Naive thymus-derived CD4-positive, alpha-beta T cell (primary cell): ENCODE measurements at places on chromosomes 7 and 10. TPM values are rescaled to one million over a fixed set of nuclear protein-coding genes. Genes with fewer than 3 reads are reported as not detected.
A peak's percentile ranks its signal among the peaks of the same experiment; 100 is the strongest.

GRCh38 chr7:148865283-148865682 is 18.8 kb downstream of the EZH2 start:
- H3K36me3 ChIP-seq: no peaks in the 10 kb centered on the region
- H3K27ac ChIP-seq: no peak overlapping the region
- no peak overlapping the region for H3K4me3 ChIP-seq
- H3K4me1 ChIP-seq: no peaks in the 10 kb centered on the region
- no peaks in the 10 kb centered on the region for H3K27me3 ChIP-seq

DNA sequence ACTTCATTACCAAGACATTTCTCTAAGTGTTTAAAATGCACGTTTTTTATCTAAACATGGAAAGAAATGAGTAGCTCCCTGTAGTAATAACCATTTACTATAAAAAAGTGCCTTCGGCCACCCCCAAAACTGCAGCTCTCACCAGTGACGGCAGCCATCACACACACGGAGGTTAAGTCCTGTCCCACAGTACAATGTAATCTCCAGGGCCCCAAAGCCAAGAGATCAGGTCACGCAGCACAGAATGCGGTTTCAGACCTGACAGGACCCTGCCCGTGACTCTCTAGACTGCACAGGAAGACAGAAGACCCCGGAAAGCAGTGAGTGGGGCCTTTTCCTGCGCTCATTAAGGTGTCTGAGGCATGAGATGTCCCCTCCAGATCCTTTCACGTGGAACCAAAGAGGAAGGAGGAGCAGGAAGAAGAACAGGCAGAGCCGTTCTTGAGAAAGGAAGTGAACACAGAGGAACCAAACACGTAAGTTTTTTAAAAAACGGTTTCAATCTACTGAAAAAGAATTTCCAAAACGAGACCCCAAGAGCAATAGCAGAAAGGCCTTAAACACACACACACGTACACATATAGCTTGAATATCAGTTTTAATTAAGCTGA is 125.7 kb downstream of the ZMYND11 start:
- H3K4me1 ChIP-seq: no peaks in the 10 kb centered on the region
- H3K36me3 ChIP-seq: no peaks in the 10 kb centered on the region
- no peak overlapping the region for H3K4me3 ChIP-seq
- H3K27ac ChIP-seq: no peak overlapping the region

DNA sequence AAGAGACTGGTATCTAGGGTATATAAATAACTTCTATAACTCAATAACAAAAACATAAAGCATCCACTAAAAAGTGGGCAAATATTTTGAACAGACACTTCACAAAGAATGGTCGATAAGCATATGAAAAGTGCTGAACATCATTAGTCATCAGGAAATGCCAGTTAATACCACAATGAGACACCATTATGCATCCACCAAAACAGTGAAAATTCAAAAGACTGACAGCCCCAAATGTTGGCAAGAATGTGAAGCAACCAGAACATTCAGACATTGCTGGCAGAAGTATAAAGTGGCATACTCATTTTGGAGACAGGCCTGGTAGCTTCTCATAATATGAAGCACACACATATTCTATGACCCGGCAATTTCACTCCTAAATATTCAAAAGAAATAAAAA is 26.5 kb upstream of the GSAP start:
- no peak overlapping the region for H3K27ac ChIP-seq
- no peaks in the 10 kb centered on the region for H3K4me1 ChIP-seq
- no peak overlapping the region for H3K4me3 ChIP-seq
- H3K36me3 ChIP-seq: no peaks in the 10 kb centered on the region
- no peaks in the 10 kb centered on the region for H3K27me3 ChIP-seq

- H3K4me3 ChIP-seq: no peak overlapping the region
- H3K27ac ChIP-seq: no peak overlapping the region
- H3K4me1 ChIP-seq: no peaks in the 10 kb centered on the region
- no peak for DNase-seq
Measured at GRCh38 chr10:4661511-4662255, 164.3 kb upstream of the AKR1E2 start.

CAV1 gene
- total RNA-seq: 0.39 TPM

OR2A42 gene
- total RNA-seq: 0.22 TPM

SPDYE3 gene
- not detected for total RNA-seq

STAM gene
- 25.4 TPM for total RNA-seq

NPY gene
- not detected for total RNA-seq

DNA sequence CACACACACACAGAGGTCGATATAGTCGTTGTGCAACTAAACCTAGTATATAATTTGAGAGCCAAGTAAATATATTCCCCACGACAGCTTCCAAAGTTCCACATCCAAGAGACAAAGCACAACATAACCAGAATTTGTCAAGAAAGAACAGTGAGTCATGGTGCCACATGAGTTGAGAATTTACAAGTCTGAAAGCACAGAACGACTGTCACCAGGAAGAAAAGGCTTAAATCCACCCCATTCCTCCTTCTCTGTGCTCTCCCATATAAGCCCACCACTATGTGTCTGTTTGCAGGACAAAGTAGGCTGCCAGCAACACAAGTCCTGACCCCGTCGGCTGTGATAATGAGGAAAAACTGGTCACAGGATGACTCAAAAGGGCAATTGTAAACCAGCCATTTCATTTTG is 32.8 kb downstream of the GSAP start:
- H3K27me3 ChIP-seq: no peaks in the 10 kb centered on the region
- H3K4me3 ChIP-seq: no peak overlapping the region
- H3K4me1 ChIP-seq: no peaks in the 10 kb centered on the region
- no peak overlapping the region for H3K27ac ChIP-seq
- no peaks in the 10 kb centered on the region for H3K36me3 ChIP-seq

- no peaks in the 10 kb centered on the region for H3K36me3 ChIP-seq
- no peaks in the 10 kb centered on the region for H3K4me1 ChIP-seq
- H3K27me3 ChIP-seq: no peaks in the 10 kb centered on the region
- DNase-seq: no peak
- no peak overlapping the region for H3K27ac ChIP-seq
- H3K4me3 ChIP-seq: no peak overlapping the region
Measured at GRCh38 chr10:47406548-47406869, 22.4 kb upstream of the ZNF488 start.

WEE2 gene
- not detected for total RNA-seq

SPDYE2 gene
- 0.32 TPM for total RNA-seq

URGCP gene
- total RNA-seq: 31.8 TPM

DNA sequence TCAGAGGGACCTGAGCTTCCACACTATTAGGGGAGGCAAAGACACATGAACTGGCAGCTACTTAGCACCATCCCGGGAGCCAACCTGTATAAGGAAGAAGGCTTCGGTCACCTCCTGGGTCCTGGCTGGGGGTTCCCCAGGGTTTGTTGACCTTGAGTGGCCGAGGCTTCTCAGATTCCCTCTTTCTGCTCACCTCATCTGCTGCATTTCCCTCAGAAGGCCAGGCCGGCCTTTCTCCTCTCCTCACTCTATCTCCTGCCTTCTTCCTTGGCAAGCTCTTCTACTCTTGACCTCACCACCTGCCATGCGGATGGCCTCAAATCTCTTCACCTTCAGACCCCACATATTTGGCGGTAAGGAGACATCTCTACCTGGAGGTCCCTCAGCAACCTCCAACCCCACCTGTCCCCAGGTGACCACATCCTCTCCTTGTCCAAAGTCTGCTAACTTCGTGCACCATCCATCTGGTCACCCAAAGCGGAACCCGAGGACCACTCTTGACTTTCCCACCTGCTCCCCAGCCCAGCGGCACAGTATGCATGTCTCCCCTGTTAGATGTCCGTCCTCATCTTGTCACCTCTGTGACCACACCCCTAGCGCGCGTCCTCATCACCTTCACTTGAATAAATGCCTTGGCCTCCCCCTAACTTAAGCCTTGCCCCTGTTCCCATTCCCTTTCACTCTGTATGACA is 133.8 kb upstream of the UNC5B start:
- H3K27ac ChIP-seq: no peak overlapping the region
- H3K4me1 ChIP-seq: no peaks in the 10 kb centered on the region
- H3K4me3 ChIP-seq: no peak overlapping the region
- peak; percentile 8 for DNase-seq

PLXDC2 gene
- 3.4 TPM for total RNA-seq

GRCh38 chr10:98125940-98126631 is 8.4 kb upstream of the R3HCC1L start:
- H3K27ac ChIP-seq: no peak overlapping the region
- no peak overlapping the region for H3K4me3 ChIP-seq
- H3K27me3 ChIP-seq: peaks cover 4% of the 10 kb centered on the region

GRCh38 chr10:78830062-78830975 is 238.4 kb upstream of the ZMIZ1 start:
- no peaks in the 10 kb centered on the region for H3K4me1 ChIP-seq
- no peak overlapping the region for H3K27ac ChIP-seq
- no peaks in the 10 kb centered on the region for H3K27me3 ChIP-seq
- H3K4me3 ChIP-seq: no peak overlapping the region

- no peak overlapping the region for H3K4me3 ChIP-seq
- no peak overlapping the region for H3K27ac ChIP-seq
- no peaks in the 10 kb centered on the region for H3K27me3 ChIP-seq
Measured at GRCh38 chr7:46745707-46746090, 824.6 kb upstream of the IGFBP3 start.

DNA sequence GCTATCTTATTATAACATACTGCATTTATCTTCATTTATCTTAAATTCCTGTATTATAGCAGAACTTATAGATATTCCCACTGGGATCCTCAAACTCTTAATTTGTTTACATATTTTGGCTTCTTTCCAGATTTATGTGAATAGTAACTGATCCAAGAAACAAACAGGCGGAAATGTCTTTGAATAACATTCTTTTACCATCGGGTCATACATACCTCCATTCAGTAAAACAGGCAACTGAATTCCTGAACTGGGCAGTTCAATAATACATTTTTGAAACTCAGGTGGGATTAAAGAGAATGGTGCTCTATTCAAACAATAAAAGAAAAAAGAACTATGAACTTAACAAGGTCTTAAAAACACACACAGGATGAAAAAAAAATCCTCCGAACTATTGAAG is 337.4 kb downstream of the CRPPA start:
- H3K4me3 ChIP-seq: no peak overlapping the region
- H3K27ac ChIP-seq: no peak overlapping the region
- H3K4me1 ChIP-seq: no peaks in the 10 kb centered on the region

GRCh38 chr10:6729071-6729774 is 149.1 kb upstream of the PRKCQ start:
- no peak overlapping the region for H3K4me3 ChIP-seq
- no peak for DNase-seq
- H3K27me3 ChIP-seq: peaks cover 4% of the 10 kb centered on the region
- H3K27ac ChIP-seq: no peak overlapping the region
- H3K36me3 ChIP-seq: no peaks in the 10 kb centered on the region

FRMD4A gene
- total RNA-seq: 1.3 TPM

- H3K36me3 ChIP-seq: no peaks in the 10 kb centered on the region
- H3K27me3 ChIP-seq: no peaks in the 10 kb centered on the region
- H3K27ac ChIP-seq: no peak overlapping the region
- no peak overlapping the region for H3K4me3 ChIP-seq
Measured at GRCh38 chr10:91307489-91307888, 87.0 kb downstream of the PCGF5 start.

GRCh38 chr7:37683246-37684120 is at the start of gene GPR141:
TSS of gene GPR141 (plus strand) at chr7:37683766. CDS start at chr7:37740394, 56,628 bp downstream.
- H3K27ac ChIP-seq: no peak within 1 kb of the TSS
- H3K27me3 ChIP-seq: no peaks in the 10 kb centered on the region
- no peaks in the 10 kb centered on the region for H3K4me1 ChIP-seq
- no peaks in the 10 kb centered on the region for H3K36me3 ChIP-seq
- no peak for DNase-seq
- no peak within 1 kb of the TSS for H3K4me3 ChIP-seq

DNA sequence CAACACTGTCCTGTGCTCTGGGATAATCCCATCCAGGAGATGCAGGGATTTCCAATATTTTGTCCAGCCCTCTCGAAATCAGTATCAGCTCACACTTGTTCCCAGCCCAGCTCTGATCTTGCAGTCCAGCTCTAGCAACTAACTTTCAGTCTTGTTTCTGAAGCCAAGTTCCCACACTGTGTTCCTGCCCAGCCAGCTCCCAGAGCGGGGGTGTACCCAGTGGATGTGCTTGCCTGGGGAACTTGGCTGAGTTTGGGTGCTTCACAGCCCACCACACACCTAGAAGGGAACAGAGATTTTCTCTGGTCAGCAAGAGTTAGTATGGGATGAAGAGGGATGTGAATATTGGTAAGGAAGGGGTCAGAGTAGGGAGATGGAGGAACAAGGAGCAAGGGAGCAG is 57.5 kb upstream of the RAPGEF5 start:
- no peaks in the 10 kb centered on the region for H3K36me3 ChIP-seq
- H3K4me3 ChIP-seq: no peak overlapping the region
- no peak for DNase-seq
- H3K27me3 ChIP-seq: no peaks in the 10 kb centered on the region
- H3K4me1 ChIP-seq: no peaks in the 10 kb centered on the region

DNA sequence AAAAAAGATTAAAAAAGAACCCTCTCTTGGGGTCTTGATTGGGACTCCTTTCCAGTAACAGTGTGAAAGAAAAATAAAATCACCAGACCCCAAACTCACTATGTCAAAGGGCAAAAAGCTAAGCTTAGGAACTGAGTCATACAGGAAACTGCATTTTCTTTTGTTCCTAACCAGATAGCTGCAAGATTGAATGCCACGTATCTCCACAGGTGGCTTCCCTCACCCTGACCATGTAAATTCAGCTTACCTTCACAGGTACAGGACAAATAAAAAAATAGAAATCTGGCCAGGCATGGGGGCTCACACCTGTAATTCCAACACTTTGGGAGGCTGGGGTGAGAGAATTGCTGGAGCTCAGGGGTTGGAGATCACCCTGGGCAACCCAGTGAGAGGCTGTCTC is 32.5 kb upstream of the EIF4H start:
- H3K4me3 ChIP-seq: no peak overlapping the region
- DNase-seq: no peak
- H3K36me3 ChIP-seq: no peaks in the 10 kb centered on the region

ASZ1 gene
- total RNA-seq: not detected in 2 replicates

CNTNAP2 gene
- not detected in 2 replicates for total RNA-seq

GRCh38 chr7:76272851-76273497 is 29.5 kb upstream of the HSPB1 start:
- H3K4me1 ChIP-seq: no peaks in the 10 kb centered on the region
- H3K36me3 ChIP-seq: no peaks in the 10 kb centered on the region
- no peaks in the 10 kb centered on the region for H3K27me3 ChIP-seq
- no peak for DNase-seq

LIPK gene
- total RNA-seq: not detected

DNA sequence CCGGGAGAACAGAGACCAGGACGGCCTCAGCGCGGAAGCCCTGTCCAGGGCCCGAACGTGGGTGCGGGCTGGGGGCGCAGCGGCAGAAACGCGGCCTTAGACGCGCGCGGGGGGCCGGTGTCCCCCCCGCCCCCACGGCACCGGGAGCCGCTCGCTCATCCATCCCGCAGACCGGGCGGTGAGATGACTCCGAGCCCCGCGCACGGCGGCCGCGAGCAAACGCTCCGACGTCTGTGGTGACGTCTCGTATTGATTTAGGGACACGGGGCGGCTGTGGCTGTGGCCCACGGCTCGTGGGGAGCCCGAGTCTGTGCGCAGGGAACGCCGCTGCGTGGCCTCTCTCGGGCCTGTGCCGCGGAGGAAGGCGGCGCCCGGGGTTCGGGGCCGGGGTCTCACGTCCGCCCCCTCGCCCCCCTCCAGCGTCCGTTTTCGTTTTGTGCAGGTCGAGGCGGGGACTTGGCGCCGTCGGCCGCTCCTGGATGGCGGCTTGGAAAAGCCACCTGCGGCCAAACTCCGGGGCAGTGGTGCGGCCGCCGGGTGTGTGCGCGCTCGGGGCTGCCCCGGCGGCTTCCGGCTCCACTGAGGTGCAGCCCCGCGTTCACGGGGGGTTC is 1.0 kb upstream of the NKX6-2 start:
- peaks cover 3% of the 10 kb centered on the region for H3K27me3 ChIP-seq
- H3K4me1 ChIP-seq: no peaks in the 10 kb centered on the region
- no peak overlapping the region for H3K4me3 ChIP-seq
- DNase-seq: no peak
